ENCODE measurements at places on chromosomes 3 and 15.

DNA sequence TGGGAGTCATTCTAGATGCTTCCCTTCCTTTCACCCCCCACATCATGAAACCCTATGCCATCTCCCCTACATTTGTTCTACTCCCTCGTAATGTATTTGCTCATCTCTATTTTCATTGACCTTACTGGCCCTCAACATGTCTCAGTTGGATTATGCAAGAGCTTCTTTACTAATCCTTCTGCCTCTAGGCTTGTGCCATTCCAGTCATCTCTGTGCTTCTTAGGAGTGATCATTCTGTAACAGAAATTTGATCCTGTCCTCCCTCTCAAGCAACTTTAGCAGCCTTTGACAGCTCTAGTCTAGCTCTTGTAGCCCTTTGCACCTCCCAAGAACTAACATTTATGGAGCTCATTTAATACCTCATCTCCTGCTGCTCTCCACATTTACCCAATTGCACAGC, 64.7 kb downstream of the ISL2 start:
- DNase-seq = no peak

- DNase-seq = no peak
These were observed 155.7 kb upstream of the TSPAN3 start for GRCh38 chr15:77226652-77227051.

- DNase-seq = no peak
These were observed 158.0 kb downstream of the CLSTN2 start for GRCh38 chr3:140092848-140093536.

- DNase-seq = no peak
These were observed 63.4 kb upstream of the PSMD6 start for GRCh38 chr3:64086479-64087252.

DNA sequence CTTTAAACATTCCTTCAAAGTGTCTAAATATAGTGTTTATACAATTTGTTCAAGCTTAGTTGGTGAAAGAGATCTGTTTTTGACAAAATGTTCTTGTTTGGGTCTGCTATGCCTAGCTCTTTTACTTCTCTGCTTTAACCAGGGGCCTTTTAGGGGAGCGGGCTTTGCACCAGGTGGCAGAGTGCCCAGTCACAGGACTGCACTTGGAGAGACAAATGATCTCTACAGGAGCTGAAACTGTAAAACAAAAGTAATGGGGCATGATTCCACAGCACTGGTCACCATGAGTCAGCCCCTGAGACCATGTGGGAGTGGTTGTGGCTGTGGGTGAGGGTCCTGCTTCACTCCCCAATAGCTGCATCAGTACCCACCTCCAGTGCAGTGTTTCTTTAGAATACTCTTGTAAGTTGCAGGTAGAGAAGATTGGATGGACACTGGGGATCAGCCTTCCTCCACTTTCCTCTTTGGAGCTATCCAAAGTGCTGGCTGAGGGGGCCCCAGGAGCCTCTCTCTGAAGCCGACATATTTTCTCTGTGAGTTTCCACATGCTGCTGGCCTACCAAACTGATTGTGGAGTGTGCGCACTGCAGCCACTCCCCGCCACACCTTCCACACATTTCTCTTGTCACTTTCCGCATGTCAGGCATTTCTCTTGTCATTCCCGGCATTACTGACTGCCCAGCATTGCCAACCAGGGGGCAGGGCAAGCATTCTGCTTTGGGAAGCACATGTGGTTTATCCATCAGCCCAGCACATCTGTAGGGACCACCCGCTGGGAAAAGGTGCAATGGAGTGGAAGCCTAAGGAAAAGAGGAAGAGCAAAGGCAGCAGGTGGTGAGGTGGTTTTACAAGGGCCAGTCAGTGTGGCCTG, 110.0 kb downstream of the EPHB1 start:
- no peak for DNase-seq

DNA sequence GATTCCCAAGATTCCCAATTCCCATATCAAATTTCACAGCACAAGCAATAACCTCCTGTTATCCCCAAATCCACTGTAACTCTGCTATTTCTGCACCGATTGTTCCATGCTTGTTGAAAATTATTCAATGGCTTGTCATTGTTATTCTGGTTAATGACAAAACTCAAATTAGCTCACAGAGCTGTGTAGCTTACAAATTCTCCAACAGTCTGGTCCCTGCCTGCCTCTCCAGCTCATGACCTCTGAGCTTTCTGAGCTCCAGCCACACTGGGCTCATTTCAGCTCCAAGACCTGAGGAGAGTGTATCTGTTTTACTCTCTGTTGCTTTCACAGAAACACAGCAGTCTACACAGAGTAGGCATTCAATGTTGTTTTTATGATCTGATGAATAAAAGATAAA, 3.3 kb downstream of the DPPA2 start:
- no peak for DNase-seq

DNA sequence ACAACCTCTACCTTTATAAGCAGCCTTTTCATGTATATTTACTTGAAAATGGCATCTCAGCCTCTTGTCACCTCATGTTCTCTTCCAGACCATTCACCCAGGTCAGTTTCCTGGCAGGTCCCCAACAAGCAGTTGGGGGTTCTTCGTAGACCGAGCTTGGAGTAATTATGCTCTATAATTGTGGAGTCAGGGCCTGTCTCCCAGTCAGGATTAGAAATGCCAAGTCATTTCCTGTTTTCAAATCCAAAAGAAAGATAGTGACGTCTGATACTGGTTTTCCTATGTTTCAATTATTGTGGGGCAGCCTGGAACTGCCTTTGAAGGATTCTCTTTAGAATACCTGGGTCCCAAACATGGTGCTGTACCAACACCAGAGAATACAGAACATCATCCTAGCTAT, 430.6 kb downstream of the MECOM start:
- DNase-seq = no peak

DNA sequence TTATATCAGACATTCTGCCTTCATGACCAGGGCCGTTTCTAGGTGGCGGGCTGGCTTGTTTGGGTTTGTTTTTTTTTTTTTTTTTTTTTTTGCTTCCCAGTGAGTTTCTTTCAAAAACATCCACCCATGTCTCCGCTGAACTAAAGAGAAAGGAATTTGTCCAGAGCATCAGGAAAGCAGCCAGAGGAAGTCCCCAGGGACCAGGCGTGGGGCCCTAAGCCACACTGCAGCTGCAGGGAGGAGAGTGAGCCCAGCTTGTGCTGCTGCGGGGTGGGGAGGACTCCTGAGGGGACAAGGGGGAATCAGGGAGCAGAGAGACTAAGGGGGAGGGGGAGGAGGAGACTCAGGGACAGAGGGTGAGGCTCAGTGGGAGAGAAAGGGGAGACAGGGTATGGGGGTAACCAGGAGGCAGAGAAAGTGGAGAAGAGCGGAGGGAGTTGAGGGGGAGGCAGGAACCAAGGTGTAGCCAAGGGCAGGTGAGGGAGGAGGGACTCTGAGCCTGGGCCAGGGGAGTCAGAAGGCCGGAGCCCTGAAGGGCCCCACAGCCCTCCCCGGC, 49.5 kb downstream of the CYP11A1 start:
- no peak for DNase-seq

- no peak for DNase-seq
These were observed 21.0 kb downstream of the H1-8 start for GRCh38 chr3:129563850-129564535.

GRCh38 chr3:69205385-69205784, 83.0 kb upstream of the LMOD3 start:
- DNase-seq = no peak

DNA sequence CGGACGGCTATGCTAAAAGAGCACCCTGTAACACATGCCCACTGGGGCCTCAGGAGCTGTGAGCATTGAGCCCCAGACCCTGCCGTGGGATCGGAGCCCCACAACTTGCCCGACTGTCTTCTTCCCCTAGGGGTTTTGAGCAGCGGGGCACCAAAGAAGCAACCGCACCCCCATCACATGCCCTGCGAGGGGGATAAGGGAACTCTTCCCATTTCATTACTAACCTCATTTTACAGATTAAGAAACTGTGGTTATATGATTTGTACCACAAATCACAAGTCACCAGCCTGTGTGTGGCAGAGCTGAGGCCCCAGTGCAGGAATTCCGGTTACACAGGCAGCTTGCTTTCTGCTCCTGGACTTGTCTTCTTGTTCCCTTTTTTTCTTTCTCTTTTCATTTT, 86.2 kb downstream of the CD47 start:
- DNase-seq = no peak

DNA sequence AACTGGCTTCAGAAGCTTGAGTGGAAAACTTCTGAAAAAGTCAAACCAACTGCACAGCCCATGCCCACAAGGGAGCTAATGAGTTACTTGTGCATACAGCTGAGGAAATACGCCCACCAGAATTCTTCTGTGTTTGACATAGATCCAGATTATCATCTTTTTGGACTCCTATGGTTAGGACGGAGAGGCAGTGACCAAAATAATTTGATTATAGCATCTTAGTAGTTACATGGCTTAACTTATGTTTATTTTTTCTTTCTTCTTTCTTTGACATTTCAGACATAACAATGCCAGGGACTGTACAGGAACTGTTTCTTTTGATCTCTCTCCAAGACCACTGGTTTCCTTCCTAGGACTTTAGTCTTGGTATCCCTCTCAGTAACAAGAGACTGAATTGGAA, 246.1 kb upstream of the RASGRP1 start:
- no peak for DNase-seq

DNA sequence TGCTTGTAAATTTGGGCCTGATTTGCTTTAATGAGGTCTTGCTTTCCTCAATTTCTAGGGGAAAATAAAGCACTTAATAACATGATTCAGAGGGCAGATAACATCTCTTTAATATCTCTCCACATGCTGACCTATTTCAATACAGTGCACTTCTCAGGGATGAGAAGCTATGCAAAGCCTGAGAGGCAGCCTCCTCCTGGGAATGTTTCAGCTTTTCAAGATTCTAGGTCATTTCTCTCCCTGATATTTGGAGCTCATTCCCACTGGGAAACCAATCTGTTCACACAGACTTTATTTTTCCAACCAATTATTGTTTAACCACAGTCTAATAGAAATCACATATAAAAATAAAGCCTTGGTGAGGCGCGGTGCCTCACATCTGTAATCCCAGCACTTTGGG, 67.0 kb upstream of the LSAMP start:
- no peak for DNase-seq

GRCh38 chr3:124748560-124749198, 18.4 kb downstream of the UMPS start:
- no peak for DNase-seq

- no peak for DNase-seq
These were observed 305.5 kb downstream of the GRM7 start for GRCh38 chr3:7166460-7166859.

DNA sequence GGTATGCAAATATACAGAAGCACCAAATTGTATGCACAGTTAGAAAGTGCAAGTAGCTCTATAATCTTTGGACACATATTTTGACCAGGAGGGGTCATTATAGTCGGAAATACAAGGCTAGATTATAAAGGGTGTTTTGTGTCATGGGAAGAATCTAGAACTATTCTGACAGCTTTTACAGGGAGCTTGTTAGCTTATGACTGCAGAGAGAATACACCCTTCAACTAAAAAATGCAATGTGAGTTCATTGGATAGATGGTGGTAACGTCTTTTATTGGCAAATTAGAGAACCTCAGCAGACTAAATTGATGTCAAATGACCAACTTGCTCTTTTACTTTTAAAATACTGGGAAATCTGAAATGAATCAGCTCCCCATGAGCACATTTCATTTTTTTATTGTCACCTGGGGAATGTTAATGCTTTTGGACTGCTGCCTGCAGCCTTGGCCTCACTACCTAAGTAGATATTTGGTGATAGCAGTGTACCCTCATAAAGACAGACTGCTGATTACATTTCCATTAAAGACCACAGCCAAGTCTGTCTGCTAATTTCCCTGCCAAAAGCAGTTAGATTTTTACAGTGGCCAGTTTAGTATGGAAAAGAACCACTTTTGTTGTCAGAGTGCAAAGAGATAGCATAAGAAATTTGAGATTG, 515.9 kb upstream of the DPPA4 start:
- DNase-seq = no peak

DNA sequence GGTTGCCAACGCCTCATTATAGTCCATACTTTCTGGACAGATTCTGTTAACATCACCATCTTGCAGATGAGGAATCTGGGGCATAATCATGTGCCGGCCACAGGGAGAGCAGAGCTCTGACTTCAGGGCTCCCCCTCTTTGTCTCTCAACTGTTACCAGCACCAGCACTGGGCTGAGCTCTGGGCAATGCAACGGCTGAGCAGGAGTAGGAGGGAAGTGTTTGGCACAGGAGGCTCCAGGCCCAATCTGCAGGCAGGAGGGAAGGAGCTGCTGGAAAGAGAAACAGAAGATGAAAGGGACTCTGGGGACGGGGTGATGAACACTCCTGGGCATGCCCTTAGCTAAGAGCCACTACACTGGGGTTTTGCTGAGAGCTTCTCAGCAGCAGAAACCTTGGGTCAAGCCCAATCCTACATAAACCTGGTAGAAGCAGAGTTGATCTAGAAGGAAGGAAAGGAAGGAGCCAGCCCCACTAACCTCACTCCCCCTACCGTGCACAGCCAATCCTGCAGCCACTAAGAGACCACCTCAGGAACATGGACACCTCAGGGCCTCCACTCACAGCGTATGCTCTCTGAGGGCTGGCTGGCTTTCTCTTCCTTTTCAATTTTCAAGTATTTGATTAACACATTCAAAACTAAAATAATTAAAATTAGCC, 73.1 kb upstream of the SPATA12 start:
- no peak for DNase-seq

DNA sequence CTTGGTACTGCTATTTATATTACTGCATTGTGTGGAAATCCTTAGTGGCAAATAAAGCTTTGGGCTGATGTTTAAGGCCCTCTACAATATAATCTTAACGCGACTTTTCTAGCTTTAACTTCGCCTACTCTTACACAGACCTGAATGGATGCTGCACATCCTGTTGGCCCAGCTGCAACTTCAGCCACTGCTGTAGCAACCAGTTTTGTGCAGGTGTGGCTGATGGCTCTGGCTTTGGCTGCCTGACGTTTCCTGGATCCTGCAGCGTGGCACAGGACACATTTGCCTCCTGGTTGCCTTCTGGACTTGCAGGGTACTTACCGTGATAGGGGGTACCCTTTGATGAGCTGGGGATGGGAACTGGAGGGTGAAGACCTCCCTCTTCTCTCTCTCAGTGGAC, 20.2 kb upstream of the ERICH6 start:
- no peak for DNase-seq

DNA sequence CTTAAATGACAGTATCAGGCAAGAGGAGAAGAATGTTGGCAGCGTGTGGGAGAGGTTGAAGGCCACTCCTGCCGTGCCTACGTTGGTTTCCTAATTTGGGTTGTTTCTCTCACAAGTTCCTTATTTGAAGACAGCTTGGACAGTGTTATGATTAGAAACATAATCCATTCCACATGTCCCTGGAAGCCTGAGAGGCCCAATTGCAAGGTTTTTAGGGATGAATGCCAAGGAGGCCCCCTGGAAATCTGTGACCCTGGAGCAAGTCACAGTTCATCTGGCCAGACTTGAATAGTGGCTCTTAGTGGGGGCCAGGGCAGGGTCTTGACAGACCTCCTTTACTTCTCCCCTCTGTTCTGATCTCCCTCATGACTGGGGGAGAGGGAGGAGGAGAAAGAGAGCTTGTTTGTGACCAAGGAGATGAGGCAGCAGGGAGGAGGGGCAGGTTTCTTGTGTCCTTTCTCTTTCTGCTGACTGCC, 584.4 kb upstream of the TBL1XR1 start:
- DNase-seq = no peak

Data from activated CD8-positive, alpha-beta memory T cell treated with anti-CD3 and anti-CD28 coated beads, Interleukin-2, amount 50 U/mL, for 4 hours (primary cell).